ENCODE measurements at places on chromosomes 1 and 21.
A peak's percentile ranks its signal among the peaks of the same experiment; 100 is the strongest.

DNA sequence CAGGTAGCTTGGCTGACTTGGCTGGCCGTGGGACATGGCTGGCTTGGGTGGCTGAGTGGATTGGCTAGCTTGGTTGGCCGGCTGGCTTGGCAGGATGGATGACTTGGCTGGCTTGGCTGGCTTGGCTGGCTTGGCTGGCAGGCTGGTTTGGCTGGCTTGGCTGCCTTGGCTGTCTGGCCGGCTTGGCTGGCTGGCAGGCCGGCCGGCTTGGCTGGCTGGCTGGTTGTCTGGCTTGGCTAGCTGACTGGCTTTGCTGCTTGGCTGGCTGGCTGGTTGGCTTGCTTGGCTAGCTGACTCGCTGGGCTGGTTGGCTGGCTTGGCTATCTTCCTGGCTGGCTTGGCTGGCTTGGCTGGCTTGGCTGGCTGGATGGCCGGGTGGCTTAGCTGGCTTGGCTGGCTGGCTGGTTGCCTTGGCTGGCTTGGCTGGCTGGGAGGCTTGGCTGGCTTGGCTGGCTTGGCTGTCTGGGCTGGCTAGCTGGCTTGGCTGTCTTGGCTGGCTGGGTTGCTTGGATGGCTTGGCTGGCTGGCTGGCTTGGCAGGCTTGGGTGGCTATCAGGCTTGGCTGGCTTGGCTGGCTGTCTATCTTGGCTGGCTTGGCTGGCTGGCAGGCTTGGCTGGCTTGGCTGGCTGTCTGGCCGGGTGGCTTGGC, 129.7 kb upstream of the FAM72C start:
- no peak for DNase-seq

DNA sequence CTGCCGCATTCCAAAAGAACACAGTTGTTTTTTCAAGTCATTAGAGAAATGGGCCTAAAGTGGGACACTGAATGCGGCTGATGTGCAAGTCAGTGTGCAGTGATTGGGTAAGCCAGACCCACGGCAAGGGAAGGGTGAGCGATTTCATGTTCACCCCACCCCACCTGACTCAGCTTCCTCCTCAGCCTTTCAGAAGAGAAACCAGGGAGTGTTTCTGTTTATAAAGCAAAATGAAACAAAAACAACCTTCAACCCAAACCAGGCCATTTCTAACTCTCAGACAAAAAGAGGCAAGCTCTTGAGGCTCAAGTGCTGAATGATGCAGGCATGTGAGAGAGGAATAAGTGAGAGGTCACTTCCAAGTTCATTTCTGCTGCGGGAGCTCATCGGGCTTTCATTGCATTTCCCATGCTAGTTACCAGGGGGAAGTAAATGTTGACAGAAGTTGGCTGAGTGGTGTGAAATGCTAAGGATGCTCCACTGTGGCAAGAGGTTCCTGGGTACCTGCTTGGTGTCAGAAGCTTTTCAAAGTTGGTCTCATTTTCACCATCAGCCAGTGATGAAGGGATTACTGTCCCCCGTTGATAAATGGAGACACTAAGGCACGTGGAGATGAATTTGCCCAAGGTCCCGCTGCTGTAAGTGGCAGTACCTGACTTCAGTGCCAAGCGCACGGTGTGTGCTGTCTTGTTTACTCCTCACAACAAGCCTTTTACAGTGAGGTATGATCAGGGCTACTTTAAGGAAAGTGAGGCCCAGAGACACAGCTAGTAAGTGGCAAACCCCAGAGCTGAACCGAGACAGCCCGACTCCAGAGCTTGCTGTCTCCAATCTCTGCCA, 29.1 kb downstream of the STPG1 start:
- DNase-seq: peak; percentile 22

DNA sequence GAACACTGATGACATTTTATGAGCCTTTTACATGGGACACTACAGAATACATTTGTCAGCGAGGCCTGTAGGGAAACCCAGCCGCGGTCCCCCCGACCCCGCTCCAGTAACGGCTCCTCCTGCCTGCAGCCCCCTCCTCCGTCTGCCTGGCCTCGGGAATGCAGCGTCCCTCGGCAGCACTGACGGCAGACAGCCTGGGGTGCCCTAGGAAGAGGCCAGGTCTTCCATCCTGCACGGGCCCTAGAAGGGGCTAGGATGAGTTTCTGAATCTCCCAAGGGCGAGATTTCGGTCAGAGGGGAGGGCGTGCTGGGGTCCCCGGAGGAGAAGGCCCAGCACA, 8.4 kb downstream of the SAMD11 start:
- no peak for DNase-seq

GRCh38 chr1:44696789-44697345, 22.4 kb downstream of the ARMH1 start:
- no peak for DNase-seq

GRCh38 chr21:33412832-33413519, 9.8 kb downstream of the IFNGR2 start:
- no peak for DNase-seq

DNA sequence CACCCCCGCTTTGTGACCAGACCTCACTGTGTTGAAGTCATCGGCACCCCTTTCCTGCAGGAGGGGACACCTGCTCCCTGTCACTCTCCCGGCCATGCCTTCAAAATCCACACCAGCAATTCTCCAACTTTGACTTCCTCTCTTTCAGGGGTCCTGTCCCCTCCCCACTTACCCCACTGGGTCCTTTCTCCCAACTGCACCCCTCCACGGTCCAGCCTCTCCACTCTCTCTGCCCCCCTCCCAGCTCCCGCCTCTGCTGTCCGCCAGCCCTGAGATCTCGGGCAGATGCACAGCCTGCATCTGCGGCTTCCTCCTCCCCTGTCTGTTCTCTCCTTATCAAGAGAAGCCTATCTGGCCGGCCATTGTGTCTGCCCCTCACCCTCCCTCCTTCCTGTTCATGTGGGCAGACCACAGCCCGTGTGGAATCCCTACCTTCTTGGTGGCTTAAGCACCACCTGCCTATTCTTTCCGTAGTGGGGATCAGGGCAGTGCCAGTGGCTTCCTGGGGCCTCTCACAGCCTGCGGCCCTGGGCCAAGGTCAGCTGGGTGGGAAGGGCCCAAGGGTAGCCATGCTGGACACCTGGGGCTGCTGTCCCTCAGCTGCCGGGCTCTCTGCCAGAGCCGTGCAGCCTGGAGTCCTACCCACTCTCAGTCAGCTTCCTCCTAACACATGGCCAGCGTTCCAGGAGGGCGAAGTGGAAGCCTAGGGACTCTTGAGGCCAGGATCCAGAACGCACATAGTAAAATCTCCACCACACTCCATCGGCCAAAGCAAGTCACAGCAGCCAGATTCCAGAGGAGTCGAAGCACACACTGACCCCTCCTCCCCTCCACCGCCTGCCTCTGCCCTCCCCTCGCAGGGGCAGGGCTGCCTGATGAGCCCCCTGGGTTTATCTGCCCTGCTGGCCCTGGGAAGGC, 5.1 kb upstream of the HES4 start:
- DNase-seq: no peak

- no peak for DNase-seq
Measured at GRCh38 chr1:235050911-235051360, 77.7 kb downstream of the TOMM20 start.

DNA sequence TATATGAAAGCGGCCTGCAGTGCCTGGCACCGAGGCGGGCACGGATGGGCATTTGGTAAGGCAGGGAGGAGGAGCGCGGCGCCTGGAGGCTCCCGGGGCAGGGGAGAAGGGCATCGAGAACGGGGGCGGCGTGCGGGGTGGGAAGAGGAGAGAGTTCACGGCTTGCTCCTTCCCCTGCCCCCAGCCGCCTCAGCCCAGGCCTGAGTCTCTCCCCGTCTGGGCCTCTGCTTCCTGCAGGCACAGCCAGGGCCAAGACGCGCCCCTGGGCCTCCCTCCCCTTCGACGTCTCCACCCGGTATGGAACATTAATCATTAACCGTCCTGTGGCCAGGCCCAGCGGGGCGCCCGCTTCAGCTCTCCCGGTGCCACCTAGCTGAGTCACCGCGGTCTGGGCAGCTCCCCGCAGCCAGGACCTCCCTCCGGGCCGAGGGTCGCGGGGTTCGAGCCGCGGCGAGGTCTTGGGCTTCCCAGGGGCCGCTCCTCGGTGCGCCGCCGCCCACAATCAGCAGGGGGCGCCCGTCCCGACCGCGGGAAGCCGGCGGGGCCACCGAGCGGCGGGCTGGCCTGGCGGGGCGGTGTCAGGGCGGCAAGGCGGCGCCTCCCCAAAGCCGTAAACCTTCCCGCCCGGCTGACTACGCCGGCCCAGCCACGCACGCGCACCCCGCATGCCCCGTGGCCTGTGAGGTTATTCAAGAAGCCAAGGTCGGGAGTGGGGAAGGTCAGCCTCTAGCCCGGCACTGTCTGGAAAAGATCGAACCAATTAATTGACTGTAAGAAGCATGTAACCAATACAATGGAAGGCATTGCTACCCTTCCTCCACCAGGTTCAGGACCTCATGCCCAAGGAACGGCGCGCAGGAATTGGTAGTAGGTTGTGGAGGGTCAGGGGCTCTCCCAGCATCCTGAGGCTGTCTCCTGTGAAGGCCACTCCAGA, 23.4 kb upstream of the RD3 start:
- peak; percentile 85 for DNase-seq

- no peak for DNase-seq
Measured at GRCh38 chr21:37593015-37593414, 226.4 kb downstream of the DYRK1A start.

GRCh38 chr1:36913484-36914060, 120.7 kb downstream of the GRIK3 start:
- DNase-seq: no peak

GRCh38 chr1:20158358-20159070, 19.4 kb downstream of the PLA2G2F start:
- no peak for DNase-seq

DNA sequence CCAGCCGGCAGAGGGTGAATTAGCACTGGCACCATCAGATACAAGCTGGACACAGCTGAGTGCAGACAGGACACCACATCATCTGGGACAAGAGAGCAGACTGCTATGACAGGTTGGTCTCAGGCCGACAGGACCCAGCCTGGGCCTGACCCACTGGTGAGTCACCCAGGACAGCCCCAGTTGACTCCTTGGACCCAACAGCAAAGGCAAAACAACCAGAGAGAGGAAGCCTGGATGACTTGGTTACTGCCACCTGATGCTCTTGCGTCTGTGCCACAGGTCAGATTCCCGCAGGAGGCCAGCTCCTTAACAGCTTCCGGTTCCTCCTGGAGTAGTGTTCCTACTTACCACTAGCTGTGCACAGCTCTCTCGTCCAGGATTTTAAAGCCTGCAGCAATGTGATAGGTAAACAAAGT, 18.5 kb downstream of the CCN1 start:
- DNase-seq: no peak

DNA sequence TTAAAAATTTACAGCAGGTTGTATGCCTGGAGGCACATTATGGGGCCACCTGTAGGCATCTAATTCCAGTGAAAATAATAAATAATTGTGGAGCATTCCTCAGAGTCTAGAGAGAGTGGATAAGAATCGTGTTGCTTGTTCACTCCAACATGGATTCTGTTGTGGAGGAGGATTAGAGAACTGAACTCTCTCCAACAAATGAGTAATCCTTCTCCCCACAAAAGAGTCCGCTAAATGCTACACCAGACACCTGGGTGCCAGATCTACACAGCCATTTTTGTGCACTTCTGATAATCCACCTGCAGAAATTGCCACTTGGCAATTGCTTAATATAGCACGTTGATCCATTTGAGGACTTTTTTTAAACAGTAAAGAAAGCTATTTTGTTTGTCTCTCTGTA, 113.7 kb upstream of the DPYD start:
- DNase-seq: peak; percentile 80

DNA sequence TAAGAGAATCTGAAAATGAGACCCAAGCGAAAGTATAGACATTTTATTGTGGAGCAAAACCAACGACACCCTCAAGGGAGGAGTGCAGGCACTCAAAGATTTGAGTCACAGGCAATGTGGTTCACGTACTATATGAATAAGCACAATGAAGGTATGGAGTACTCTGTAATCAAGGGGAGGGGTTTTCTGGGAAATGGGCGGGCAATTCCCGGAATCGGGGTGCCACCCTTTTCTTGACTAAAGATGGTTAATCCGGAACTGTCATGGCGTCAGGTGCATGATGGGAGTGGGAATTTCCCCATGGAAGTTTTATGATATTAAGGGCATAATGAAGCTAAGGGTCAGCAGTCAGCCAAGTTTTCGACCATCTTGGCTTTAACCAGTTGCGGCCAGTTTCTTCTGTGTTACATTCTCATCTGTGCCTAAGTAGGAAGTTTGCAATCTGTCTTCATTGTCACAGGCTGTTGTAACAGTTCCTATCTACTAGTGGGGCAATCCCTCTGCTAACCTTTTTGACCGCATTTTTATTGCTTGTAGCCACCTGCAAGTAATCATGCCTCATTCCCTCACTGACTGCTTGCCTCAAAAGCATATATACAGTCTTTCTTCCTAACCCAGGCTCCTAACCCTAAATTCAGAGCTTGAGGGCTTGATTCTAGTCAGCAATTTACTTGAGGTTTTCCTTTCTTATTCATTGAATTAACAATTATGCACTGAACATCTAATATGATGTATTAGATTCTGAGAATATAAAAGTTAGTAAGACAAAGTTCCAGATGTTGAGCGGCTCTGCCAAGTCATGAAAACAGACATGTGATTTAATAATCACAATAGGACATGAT, 775 bp upstream of the AIM2 start:
- DNase-seq: no peak

GRCh38 chr1:100485855-100486258, 52.1 kb upstream of the GPR88 start:
- no peak for DNase-seq

DNA sequence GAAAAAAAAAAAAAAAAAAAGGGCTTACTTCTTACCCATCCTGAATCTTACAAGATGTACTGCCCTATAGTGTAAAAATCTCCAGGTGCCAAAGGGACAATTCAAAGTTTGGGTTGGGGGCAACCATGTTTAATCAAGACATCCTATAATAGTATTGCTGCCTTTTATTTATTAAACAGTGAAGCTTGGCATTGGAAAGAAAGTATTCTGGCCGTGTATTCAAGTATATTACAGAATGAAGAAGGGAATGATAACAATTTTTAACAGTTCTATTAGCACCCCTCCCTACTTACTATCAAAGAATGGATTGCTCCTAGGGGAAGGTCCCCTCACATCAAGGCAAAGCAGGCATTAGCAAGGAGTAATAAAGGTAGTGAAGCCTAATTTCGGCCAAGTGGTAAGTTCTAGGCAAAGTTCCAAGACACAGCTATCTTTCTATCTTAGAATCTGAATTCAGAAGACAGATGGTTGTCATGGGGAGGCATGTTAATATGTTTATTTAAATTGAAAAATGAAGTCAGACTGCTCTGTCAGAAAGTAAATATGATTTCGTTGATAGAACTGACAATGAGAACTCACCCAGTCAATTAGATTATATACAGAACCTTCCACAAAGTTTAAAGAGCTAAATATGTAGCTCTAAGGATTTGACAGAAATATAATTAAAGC, 24.6 kb downstream of the ST7L start:
- no peak for DNase-seq

DNA sequence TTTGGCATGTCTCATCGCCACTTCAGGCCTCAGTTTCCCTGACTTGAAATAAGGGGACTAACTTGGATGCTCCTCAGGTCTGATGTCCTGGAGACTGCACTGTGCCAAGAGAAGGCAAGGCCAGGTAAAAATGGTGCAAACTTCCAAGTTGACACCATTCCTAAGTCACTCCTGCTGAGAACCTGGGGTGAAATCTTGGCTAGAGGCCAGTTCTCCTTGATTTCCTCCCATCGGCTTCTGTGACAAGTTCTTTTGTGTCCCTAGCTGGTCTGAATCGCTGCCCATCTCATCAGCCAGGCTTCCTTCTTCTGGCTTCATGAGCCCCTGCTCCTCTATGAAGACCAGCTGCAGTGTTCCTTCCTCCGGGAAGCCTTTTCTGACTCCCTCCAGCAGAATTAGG, 48.6 kb upstream of the ID3 start:
- no peak for DNase-seq
